Activated naive CD4-positive, alpha-beta T cell treated with anti-CD3 and anti-CD28 coated beads for 36 hours (primary cell): ENCODE measurements at places on chromosomes 2 and 18. TPM values are rescaled to one million over a fixed set of nuclear protein-coding genes. Genes with fewer than 3 reads are reported as not detected.
A peak's percentile ranks its signal among the peaks of the same experiment; 100 is the strongest.

Gene RNF25
- 10.4 TPM for total RNA-seq

Gene ALLC
- not detected for total RNA-seq

Gene RBM44
- total RNA-seq: 0.84 TPM

Gene AP1S3
- total RNA-seq: 10.7 TPM

- DNase-seq: no peak
These were observed 225.7 kb upstream of the ST6GAL2 start for GRCh38 chr2:107111623-107112022.

- DNase-seq: no peak
These were observed 41.7 kb downstream of the INPP5D start for GRCh38 chr2:233101816-233102215.

DNA sequence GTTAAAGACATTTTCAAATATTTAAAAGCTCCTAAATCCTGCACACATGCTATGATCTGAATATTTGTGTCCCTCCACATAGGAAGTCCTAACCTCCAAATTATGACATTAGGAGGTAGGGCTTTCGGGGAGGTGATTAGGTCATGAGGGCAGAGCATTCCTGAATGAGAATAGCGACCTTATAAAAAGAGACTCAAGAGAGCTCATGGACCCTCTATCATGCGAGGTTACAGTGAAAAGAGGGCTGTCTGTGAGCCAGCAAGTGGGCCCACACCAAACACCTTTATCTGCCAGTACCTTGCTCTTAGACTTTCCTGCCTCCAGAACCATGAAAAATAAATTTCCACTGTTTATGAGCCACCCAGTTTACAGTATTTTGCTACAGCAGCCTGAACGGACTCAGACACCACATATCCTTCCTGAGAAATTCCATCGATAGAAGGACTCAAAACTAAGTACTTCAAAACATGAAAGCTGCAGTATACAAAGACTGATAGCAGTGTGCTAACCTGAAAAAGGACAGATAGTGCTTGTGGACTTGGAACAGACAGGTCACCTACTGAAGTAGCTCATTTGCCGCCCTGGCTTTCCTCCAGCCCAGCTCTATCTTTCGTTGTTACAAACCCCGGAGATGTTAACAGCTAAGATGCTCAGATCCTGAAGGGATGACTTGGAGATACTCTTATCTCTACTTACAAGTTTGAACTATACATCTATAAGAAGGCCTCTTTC is 13.8 kb downstream of the FAM210A start:
- no peak for DNase-seq

GRCh38 chr2:62822549-62822948 is 117.0 kb downstream of the EHBP1 start:
- DNase-seq: no peak

GRCh38 chr2:118881490-118882129 is 34.2 kb upstream of the EN1 start:
- DNase-seq: peak; percentile 74
